GM12864 (cell line): ENCODE measurements at places on chromosomes 16 and 17.
A peak's percentile ranks its signal among the peaks of the same experiment; 100 is the strongest.

GRCh38 chr17:21271454-21272183, 12.9 kb upstream of the MAP2K3 start:
- DNase-seq, result no peak

DNA sequence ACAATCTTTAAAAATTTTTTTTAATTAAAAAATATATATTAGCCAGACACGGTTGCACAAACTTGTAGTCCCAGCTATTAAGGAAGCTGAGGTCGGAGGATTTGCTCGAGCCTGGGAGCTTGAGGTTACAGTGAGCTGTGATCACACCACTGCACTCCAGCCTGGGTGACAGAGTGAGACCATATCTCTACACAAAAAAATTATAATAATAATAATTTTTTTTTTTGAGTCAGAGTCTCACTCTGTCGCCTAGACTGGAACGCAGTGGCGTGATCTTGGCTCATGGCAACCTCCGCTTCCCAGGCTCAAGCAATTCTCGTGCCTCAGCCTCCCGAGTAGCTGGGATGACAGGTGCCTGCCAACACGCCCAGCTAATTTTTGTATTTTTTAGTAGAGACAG, 23.8 kb downstream of the LITAF start:
- no peak for DNase-seq

DNA sequence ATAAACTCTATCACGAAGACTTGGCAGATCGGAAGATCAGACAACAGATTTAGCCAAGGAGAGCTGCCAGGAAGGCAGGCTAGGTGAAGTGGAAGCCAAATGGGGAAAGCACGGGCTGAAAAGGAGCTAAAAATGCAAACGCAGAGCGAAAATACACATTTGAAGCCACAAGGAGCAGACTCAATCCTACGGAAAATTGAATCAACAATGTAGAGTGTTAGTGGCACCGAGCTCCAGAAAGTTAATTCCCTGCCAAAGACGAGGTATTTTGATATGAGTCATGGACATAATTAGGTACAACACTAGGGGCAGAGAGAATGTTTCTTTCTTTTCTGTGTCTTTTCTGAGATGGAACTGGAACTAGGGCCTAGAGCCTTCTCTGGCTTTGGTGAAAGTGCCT, 20.7 kb downstream of the GSG1L start:
- DNase-seq, result no peak

DNA sequence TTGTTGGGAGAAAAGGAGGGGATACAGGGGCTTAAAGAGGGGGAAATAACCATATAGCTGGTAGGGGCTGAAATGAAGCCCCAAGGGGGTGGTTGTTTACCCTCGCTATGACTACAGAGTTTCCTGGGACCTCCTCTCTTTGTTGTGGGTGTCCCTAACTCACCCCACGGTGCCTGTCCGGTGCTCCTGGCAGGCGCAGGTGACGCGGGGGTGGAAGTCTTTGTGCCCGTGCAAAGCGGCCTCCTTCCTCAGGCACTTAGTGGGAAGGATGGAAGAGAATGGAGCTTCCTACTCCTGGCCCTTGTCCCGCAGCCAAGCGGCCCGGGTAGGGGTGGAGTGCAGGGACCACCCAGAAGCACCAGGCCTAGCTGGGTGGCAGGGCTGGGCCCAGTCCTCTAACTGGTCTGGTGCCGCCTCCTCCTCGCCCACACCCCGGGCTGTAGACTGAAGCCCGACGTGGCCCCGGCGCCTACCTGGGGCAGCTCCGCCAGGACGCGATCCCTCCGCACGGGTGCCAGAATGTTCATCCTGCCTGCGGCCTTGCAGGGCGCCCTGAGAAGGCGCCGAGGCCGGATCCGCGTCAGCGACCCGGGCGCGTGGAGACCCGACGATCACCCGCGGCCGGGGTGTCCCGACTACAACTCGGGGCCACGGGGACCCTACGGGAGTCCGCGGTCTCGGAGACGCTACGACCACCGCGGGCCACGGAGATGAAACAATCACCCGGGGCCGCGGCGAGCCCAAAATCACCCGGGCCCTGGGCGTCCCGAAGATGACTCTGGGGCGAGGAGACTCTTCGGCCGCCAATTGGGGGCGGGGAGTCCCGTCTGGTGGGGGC, 709 bp downstream of the RAB34 start:
- DNase-seq, result no peak

- DNase-seq, result no peak
Observed at GRCh38 chr16:17938546-17938945, 398.0 kb downstream of the NPIPA8 start.

- DNase-seq, result peak; percentile 37
Observed at GRCh38 chr17:38982858-38983746, 15.9 kb upstream of the FBXO47 start.

- DNase-seq, result no peak
Observed at GRCh38 chr17:77548967-77549366, 408.2 kb downstream of the SEC14L1 start.

- DNase-seq, result no peak
Observed at GRCh38 chr16:4411684-4412083, 4.7 kb downstream of the CORO7 start.

DNA sequence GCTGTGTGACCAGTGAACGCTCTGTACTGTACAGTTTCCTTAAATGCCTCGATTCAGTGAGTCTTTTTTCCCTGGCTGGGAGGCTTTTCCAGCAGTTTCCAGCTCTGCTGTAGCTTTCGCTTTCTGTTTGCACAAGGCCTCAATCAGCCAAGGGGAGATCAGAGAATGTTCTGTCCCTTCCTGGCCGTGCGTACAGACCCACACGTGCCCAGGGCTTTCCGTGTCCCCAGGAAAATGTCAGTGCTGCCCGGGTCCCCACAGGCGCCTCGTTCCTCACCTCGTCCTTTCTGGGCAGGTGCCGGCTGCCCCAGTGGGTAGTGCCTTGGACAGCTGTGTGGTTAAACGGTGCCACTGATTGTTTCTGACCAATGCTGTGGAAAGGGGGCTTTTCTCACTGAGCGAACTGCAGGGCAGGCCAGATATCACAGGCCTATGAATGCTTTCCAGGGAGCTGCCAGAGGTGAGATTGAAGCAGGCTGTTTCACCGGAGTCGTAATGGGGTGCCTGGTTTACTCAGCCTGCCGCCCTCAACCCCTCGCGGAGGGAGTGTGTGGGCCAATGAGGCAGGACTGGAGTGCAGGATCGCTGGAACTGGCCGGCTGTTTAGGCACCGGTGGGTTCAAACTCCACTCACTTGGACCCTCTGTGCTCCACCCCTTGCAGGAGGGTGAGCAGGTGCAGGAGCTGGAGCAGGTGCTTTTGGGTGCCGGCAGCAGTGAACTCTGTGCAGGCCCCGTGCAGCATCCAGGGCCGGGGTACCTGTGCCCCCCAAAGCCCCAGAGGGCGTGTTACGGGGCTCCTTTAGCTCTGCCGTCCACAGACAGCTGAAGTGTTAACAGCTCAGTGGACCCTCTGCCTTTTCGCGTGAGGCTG, 44.4 kb downstream of the ZNF778 start:
- DNase-seq, result no peak

GRCh38 chr17:20280051-20280450, 187.3 kb downstream of the LGALS9B start:
- DNase-seq, result no peak

DNA sequence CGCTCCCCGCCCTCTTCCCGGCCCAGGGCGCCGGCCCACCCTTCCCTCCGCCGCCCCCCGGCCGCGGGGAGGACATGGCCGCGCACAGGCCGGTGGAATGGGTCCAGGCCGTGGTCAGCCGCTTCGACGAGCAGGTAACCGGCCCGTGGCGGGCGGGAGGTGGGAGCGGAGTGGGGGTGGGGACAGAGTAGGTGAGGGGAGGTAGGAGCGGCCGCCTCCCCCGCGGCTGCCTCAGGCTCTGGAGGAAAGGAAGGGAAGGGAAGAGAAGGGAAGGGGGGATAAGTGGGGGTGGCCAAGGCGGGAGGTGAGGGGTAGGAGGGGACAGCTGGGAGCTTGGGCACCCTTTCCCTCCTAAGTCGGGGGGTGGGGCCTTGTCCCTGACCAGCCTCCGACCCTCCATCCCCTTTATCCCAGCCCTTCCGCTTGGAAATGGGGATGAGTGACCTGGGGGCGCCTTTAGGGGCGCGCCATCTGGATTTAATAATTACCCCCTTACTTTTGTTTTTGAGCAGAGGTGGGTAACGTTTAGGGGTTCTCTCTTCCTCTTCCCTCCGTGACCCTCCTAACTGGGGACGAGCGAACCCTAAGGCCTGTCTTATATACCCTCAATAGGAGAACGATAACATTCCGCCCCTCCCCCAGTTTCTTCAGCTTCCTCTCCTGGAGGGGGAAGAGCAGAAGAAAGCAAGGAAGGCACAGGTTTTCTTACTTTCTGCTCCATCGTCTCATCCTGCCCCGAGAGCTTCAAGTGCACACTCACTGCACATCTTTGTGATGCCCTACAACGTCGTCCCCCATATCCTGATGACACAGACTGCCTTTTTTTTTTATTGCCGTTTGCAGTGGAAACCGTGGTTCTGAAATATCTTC, 694 bp downstream of the NF1 start:
- no peak for DNase-seq

GRCh38 chr17:2239882-2240430, 63.6 kb downstream of the SMG6 start:
- peak; percentile 82 for DNase-seq

DNA sequence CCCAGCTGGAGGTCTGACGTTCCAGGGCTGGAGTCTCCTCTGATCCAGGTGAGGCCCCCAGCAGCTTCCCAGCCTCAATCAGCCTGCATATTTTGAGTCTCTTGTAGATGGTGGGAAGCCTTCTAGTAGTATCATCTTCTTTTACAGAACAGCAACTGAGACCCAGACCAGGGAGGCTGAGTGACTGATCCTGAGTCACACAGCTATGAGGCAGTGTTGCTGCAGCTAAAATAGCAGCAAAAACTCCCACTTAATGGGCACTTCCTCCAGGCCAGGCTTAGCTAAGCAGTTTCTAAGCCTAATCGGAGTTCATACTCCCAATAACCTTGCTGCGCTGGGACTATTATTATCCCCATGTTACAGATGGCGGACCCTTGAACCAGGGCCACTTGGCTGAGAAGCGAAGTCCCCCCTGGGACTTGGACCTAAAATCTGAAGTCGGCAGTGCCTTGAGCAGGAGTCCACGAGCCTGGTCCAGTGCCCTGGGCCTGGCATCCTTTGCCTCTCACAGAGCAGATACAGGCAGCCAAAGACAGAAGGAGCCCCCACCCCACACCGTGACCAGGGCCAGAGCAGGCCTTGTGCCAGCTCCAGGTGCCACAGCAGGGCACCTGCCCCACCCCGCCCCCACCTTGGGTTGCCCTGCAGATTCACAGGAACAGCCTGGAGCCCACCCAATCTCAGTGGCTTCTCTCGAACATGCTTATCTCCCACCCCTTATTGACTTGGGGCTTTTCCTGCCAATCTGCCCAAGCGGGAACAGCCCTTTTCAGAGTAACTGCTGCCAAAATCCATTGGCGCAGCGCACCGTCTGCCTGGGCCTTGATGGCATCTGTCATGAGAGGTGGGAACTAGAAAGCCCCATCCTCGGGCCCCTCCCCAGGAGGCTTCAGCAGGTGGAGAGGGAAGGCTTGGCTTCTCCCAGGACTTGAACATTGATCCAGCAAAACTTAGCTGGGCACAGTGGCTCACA, 65.1 kb downstream of the SOCS1 start:
- DNase-seq, result no peak

DNA sequence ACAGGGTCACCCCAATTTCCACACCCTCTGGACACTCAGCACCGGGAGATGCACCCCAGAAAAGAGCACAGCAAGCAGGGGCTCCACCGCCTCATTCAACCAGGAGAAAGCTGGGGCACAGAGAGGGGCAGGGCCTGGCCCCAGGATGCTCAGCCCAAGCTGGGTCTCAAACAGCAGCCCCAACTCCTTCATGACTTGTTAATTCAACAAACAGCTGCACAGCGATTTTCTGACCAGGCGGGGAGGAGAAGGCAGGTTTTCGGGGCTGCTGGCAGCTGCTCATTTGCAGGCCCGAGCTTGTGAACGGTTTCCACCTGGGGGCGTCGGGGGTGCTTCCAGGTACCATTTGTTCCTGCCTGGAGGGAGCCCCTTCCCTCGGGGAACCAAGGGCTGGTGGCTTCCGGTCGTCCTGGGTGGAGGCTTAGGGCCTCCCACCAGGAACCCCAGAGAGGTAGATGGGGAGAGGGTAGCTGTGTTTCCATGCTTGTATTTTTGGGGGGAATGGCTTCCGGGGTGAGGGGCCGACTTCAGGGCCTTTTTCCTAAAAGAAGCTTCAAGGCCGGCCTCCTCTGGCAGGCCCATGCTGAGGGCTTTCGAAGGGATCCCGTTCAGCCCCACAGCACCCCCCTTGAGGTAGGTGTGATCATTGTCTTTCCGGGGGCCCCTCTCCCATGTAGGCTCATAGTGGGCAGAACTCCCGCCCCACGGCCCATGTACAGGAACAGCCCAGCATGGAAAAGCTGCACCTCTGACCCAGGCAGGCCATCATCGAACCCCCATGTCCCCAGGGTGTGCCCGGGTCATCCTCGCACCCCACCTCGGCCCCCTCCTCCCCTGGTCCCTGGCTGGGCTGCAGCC, 191.6 kb upstream of the GSE1 start:
- DNase-seq, result no peak

DNA sequence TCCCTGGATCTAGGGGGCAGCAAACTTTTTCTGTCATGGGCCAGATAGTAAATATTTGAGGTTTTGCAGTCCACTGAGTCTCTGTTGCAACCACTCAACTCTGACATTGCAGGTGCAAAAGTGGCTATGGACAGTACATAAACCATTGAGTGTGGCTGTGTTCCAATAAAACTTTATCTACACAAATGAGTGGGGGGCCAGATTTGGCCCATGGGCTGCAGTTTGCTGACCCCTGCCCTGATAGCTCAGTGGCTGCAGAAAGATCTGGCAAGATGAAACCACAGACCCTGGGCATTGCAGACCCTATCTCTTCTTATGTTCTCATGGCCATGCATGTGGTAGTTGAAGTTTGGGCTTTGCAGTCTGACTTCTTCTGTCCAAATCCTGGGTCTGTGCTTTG, 440.5 kb downstream of the SLC39A11 start:
- DNase-seq, result no peak

DNA sequence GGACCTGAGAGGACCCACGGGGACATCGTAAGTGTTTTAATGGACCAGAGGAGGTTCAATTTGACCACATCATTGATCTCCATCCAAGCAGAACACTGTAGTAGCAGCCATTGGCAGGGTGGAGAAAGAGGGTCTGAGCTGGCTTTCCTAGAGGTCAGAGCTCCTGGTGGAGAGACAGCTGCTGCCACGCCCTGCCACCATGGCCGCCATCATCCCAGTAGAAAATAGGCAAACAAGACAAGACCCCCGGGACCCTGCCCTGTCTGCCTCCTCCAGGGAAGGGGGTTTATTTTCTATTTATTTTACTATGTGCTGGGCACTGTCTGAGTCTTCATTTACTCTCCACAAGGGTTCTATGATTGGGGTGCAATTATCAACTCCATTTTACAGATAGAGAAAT, 11.4 kb upstream of the ITGA3 start:
- DNase-seq, result no peak

DNA sequence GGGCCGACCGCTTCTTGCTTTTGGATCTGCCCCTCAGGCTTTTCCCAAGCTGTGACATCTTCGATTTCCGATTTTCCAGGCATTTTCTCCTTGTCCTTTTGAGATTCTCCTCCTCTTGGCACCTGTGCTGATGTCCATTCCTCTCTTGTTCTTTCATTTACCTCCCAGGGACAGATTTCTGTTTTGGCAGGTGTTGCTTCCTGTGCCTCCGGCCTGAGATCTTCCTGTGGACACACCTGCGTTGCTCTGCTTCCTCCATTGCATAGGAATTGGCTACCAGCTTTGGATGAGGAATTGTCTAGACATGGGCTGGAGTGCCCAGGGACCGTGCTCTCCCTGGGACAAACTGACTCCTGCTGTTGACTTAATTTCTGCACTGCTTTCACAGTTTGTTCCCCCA, 15.1 kb downstream of the GPR179 start:
- no peak for DNase-seq
